ENCODE measurements at places on chromosomes 11 and 22.

GRCh38 chr11:86388198-86388597 is 13.5 kb downstream of the CCDC81 start:
- no peak for DNase-seq

- no peak for DNase-seq
Observed at GRCh38 chr11:127601578-127601977, 601.0 kb upstream of the KIRREL3 start.

DNA sequence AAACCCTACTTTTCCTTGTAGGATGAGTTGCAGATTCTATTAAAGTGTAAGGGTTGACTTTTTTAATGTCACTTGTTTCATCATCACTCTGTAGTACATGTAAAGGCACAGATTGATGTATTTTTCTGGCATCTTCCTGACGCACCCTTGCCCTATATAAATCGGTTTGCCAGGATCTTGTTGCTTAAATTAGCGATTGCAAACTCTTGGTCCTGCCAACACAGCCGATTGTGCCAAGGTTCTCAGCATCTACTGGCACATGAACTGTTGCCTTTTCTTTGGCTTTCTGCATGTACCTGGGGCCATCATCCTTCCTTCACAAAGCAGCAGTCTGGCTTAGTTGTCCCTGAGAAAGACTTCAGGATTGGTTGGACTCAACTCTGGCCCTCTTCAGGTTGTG is 7.5 kb upstream of the LIN7C start:
- no peak for DNase-seq

GRCh38 chr11:14079011-14079410 is 116.5 kb downstream of the SPON1 start:
- DNase-seq, result no peak

DNA sequence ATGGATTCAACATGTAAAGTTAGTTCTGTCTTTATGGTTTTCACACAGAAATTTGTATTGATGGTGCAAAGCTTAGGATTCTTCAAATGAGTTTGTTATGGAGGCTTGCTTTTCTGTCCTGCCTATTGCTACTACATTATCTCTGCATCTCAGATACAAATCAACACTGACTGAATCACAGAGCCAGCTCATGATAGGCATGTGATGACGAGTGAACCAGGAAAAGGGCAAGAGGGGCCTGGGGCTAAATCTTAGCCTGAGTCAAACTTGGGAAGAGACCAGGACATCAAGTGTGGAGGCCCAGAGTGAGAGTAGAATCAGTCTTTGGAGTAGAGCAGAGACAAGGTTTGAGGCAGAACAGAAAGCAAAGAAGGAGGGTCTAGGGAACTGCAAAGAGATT is 107.1 kb upstream of the CD44 start:
- DNase-seq, result no peak

GRCh38 chr11:126350836-126351235 is 4.7 kb upstream of the ST3GAL4 start:
- no peak for DNase-seq

DNA sequence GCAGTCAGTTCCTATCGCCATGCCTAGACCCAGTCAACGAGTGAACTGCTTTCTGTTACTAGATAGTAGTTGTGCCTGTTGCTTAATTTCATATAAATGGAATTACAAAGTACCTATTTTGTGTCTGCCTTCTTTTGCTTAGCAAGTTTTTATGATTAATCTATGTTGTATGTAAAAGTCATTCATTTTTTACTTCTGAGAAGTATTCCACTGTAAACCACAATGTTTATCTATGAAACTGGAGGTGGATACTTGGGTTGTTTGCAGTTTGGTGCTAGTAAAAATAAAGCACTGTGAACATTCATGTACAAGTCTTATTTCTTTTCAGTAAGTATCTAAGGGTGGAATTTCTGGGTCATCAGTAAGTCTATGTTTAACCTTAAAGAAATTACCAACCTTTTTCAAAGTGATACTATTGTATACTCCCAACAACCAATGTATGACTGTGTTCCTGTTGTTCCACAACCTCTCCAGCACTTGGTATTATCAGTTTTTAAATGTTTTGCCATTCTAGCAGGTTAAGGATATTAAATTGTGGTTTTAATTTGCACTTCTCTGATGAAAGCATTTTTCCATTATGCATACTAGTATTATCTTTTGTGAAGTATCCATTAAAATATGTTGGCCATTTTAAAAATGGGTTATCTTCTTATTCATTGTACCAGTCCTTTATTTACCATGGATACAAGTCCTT is 68.2 kb downstream of the DNAJC24 start:
- DNase-seq, result no peak

GRCh38 chr22:41525450-41526225 is 18.6 kb downstream of the POLR3H start:
- DNase-seq, result no peak

GRCh38 chr22:48204296-48204695 is 1441.8 kb downstream of the TBC1D22A start:
- no peak for DNase-seq

DNA sequence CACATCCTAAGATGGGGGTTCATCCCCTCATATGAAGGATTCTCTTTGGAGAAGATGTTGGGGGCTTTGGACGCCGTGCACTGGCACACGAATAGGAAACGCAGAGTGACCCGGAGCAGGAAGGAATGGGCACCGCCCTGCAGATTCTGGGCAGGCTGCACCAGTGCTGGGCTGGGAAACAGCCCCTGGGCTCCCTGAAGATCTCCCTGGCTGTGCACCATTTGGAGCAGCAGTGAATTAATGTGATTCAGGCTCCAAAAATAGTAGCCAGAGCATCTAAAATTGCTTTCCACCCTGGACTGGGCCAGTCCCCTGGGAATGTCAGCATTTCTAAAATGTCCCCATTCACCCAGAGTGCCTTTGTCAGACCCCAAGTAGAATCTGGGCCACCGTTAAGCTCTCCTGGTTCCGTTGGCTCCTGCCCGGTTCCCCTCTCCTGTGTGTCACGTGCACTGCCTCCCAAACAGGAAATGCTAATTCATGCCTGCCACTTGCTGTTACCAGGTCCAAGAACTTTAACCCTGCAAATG is 18.6 kb downstream of the IRAG1 start:
- DNase-seq, result no peak

GRCh38 chr11:69202511-69203221 is 46.9 kb downstream of the SMIM38 start:
- no peak for DNase-seq

DNA sequence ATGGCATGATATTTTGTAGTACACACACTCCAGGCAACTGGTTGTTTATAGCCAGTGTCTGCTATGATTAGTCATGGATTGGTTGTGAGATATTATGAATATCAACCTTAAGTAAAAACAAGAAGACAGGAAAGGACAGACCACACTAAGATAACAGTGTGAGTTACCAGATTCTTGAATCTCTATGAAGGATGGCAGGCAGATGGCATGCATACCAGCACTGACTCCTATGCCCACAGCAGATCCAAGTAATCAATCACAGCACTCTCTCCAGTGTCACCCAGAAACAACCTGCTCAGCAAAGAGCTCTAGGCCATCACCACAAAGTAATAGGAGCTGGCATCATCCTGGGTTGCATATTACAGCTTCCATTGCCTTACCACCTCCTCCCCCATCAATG is 116.6 kb downstream of the GALNT18 start:
- DNase-seq, result no peak

DNA sequence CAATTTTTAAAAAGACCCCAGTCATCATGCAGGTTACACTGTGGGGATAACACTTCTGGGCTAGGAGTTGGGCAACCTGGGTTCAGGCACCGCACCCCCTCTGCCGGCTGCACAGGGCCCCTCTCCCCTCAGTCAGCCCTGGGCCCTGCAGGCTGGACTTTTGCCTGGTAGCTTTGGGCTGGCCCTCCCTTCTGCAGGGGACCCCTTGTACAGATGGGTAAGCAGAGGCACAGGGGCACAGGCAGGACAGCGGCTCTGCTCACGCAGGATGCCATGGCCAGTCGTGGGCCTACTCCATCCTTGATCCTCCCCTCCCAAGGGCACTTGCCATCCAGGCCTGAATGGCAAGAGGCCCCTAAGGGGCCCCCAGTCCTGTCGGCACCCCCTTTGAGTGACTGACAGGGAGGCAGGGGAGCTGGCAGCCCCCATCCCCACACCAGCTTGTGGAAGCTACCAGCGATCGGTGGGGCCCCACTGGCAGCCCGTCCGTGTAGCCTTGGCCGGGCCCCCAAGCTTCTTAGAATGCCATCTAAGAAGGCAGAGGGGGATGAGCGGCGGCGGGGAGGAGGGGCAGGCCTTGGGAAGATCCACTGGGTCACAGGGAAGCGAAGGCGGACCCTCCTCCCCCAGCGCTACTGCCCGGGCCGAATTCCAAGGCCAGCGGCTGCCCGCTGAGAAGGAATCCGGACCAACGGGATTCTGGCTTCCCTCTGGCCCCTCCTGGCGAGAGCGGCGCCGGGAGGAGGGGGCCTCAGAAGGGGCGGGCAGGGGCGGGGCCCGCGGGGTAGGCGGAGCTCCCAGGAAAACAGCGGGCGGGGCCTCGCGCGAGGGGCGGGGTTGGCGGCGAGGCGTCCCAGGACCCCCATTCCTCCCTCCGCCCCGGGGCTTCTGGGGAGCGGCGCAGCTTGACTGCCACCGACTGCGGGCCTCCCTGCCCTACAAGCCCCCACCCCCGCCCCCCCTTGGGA is 6.8 kb upstream of the CHKA start:
- no peak for DNase-seq

DNA sequence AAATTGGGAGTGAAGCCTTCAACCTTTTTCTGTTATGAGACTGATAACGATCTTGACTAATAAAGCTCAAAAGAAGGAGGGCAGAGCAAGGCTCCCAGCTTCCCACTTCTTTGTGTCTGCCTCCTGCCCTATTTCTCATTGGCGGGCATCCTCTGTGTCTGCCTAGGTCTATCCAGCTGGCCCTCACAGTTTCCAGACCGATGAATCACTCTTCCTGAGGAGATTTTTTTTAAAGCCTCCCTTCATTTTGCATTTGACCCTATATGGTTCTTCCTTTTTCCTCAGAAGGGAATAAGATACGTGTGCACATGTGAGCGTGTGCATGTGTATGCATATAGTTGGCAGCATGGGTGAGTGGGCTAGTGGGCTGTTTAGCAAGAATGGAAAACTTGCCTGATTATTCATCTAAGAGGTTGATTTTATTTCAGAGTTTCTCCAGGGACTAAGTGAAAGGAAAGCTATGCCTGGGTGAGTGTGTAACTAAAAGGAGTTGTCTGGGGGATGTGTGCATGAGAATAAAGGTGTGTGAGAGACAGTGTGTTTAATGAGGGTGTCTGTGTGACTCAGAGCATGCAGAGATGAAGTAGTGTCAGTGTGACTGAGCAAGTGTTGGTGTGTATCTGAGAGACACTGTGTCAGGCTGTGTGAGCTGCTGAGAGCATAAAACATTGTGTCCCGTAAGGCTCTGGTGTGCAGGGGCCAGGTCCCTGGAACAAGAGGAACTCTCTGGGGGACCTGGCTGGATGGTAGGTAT is 12.2 kb downstream of the PHLDB1 start:
- DNase-seq, result no peak

DNA sequence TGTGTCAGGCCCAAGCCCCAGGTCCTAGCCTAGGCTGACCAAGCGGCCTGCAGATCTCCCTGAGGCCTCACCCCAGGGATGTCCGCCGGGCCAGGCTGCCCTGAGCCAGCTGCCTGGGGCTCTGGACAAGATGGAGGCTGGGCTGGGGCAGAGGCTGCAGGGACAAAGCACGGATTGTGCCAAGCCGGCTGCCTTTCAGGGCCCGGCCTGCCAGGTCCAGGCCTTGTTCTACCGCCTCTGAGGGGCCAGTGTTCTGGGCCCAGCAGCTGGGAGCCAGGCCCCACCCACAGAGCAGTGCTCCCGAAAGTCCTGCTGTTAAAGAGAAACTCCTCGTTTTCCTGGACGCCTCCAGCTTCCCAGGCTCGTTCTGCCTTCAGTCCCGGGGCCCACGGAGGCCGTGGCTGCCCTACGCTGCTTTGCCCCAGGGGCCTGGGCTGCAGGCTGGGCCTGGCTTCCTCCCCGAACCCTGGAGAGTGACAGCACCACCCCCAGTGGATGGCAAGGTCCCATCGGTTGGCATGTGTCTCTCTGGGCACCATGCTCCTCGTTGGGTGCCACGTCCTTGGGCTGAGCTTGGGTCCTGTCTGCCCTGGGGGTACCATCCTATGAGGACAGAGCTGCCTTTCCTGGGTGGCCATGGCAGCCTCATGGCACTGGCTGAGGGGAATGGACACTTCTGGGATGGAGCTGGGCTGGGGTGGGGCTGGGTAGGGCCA is 7.6 kb downstream of the BRSK2 start:
- DNase-seq, result no peak

DNA sequence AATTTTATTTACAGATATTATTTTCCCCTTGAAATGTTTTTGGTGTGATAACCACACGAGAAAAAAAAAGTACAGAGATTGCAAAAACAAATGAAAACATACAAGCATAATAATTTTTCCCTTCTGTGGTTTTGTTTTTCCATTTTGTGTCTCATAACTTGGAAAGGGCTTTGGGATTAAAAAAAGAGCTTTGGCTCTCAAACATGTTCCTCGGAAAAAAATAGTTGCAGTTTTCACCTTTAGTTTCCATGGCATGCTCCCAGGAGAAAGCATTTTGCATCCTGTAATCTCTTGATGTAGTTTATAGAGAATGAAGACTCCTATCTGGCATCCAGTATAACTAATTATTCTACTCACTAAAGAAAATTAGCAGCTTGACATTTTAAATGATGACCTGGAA is 362.1 kb upstream of the PDGFD start:
- DNase-seq, result no peak

DNA sequence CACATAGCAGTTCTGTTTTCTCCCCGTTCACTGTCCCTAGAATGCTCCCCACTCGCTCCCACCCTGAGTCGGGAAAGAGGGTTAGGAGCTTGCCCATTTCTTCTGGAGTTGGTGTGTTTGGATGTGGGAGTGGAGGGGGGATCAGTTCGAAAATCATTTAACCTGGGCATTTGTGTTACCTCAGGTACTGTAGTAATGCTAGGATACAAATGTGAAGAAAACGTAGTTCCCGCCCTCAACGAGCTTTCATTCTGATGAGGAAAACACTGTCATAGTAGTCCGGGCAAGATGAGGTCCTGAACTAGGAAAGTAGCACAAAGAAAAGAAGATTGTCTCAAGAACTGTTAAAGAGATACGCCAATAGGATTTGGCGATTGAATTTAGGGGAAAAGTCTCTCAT is 539 bp downstream of the SDHD start:
- no peak for DNase-seq

DNA sequence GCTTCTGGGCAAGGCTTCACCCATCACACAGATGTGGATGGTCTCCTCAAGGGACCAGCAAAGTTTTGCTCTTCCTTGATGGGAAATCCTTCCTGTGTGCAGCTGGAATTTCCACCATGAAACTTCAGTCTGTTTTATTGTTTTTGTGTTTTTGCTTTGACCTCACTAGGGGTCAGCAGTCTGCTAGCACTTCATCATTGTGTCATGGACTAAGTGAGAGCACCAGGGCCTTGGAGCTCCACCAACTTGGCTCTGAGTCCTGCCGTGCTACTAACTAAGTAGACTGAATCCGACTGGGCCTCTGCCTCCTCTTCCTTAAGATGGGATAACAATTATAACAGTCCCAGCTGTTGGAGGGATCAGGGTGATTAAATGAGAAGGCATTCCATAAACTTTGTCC is 305.8 kb upstream of the NCAM1 start:
- DNase-seq, result no peak
